NCI-H2081 (cell line): ENCODE measurements at places on chromosomes 3 and 15.
A peak's percentile ranks its signal among the peaks of the same experiment; 100 is the strongest.

DNA sequence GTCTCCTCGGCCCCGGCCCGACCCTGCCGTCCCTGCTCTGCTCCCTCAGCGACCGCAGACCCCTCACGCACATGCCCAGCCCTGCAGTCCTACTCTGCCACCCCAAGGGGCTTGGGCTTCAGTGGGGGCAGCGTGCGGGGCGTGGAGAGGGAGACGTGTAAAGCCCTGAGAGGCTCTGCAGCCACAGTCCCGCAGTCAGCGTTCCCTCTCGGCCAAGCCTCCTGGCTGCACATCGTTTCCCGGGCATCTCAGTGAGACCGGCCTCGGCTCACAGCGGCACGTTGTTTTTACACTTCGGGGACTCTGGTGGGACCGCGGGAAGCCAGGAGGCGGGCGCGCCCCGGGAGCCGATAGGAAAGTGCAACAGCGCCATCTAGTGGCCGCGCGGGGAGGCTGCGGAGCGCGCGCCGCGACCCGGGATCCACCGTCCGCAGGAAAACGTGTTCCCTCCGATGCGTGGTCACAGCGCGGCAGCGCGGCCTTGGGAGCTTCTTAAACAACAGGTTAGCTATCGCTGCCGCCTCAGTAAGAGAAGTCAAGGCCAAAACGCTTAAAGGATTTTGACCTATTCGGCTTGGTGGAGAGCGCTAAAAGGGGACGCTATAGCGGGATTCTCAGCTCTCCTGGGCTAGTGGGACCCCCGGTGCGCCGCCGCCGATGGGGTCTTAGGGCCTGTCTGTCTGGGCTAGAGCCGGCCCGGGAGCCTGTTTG is 226.8 kb upstream of the IGF1R start:
- peak; percentile 59 for DNase-seq

GRCh38 chr3:157832588-157832987 is 273.6 kb downstream of the SHOX2 start:
- no peak for DNase-seq

GRCh38 chr3:45816544-45816943 is 20.2 kb upstream of the SLC6A20 start:
- DNase-seq: peak; percentile 7

DNA sequence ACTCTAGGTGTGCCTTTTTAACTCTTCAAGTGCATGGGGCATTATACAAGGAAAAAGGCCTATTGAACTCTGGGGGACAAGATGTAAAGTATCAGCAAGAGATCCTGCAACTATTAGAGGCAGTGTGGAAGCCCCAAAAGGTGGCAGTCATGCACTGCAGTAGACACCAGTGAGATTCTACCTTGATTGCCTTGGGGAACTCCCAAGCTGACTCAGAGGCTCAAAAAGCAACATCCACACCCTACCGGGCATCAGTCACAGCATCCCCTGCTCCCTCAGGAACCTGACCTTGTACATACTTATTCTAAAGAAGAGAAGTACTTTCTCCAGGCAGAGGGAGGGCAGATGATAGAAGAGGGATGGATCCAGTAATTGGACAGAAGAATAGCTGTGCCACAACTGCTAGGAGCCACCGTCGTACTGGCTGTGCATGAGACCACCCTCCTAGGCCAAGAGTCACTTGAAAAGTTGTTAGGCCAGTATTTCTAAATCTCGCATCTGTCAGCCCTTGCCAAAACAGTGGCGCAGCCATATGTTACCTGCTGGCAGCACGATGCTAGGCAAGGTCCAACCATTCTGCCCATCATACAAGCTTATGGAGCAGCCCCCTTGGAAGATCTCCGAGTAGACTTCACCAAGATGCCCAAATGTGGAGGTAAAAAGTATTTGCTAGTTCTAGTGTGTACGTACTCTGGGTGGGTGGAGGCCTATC is 523.1 kb upstream of the FRG2C start:
- DNase-seq: no peak

- DNase-seq: no peak
Measured at GRCh38 chr3:127110982-127111693, 81.8 kb upstream of the PRR23E start.

DNA sequence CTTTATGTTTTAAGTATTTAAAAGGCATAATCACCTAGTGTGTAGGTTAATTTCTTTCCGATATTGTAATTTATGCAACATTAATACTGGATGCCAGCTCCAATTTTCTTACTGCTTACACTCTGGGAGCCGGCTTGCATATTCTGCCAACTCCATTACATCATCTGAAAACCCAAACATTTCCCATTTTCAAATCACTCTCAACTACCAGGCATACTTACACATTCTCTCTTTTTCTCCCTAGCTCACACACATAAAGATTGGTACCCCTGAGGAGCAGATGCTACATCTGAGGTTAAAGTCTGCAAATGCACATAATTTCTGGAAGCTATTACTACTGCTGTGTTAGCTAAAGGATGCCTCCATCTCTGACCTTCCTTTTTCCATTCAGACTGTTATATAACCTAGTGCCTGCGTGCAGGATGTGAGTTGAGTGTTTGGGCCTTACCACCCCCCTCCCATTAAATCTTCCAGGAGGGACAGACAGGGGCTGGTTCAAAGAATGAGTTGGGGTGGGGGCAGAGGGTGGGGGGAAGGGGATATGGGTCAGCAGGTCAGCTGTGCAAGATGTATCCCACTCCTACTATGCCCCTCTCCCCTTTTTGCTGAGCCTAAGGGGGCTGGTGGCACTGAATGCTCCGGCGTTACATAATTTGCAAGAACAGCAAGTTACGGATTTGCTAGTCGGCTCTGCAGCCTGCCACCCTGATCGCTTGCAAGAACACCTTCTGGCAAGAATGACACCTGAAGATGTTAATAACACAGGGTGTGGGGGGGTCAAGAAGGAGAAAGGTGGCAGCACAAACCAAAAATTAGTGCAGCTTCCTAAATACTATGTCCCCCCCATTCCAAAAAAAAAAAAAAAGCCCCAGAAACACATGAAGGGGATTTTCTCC is 2.5 kb downstream of the RORA start:
- no peak for DNase-seq

DNA sequence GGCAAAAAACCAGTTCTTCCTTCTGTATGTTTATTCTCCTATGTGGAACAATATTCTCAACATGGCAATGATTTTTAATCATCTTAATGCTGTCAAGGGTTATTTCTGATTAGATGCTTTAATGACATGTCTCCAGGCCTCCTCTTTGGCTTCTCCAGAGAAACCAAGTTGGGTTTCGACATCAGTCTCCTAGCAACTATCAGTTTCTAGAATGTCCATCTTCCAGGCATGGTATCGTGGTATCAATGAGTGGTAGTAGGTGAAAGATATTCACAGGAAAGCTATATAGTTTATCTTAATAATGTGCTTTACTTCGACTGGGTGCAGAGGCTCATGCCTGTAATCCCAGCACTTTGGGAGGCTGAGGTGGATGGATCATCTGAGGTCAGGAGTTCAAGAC is 128.5 kb downstream of the C3orf70 start:
- DNase-seq: no peak

DNA sequence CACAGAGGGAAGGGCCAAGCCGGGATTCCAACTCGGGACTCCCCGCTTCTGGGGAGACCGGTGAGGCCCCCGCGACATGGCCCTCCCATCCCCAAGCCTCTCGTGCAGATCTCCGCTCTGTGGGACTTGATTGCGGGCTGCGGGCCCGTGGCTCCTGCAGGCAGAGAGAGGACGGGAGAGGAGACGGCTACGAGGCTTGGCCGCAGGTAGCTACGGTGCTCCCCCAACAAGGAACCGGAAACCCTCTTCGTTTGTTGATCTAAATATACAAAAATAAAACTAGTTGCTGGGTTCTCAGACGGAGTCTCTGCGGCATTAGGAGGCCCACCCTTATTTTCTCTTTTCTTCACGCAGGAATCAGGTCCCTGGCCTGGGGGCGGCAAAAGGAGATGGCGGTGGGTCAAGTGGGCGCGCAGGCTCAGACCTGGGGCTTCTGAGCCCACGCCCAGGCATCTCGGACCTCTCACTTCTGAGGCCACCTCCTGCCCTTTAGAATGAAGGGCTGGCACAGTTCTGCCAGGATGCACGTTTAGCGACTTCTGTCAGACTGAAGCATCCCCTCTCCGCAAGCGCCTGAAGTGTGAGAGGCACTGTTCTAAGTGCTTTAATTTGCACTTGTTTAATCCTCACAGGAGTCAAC is 10.9 kb downstream of the GNB5 start:
- DNase-seq: no peak

GRCh38 chr15:78626381-78626995 is 5.7 kb upstream of the CHRNA3 start:
- peak; percentile 58 for DNase-seq

DNA sequence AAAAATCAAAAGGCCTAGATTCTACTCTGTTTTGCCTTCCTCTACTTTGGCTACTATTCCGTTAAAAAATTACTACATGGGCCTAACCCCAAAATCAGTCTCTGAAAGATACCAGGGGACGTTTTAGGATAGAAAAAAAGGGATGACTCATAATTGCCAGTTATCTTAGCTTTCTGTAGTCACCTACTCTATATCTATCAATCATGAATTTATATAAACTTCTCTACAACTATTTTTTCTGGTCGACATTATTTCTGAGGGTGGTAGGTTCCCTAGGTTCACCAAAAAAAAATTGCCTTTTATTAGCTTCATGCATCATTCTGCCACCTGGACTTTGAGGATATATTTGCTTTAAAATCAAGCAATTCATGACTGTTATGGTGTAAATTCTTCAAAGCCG is 36.5 kb downstream of the RAF1 start:
- DNase-seq: no peak

DNA sequence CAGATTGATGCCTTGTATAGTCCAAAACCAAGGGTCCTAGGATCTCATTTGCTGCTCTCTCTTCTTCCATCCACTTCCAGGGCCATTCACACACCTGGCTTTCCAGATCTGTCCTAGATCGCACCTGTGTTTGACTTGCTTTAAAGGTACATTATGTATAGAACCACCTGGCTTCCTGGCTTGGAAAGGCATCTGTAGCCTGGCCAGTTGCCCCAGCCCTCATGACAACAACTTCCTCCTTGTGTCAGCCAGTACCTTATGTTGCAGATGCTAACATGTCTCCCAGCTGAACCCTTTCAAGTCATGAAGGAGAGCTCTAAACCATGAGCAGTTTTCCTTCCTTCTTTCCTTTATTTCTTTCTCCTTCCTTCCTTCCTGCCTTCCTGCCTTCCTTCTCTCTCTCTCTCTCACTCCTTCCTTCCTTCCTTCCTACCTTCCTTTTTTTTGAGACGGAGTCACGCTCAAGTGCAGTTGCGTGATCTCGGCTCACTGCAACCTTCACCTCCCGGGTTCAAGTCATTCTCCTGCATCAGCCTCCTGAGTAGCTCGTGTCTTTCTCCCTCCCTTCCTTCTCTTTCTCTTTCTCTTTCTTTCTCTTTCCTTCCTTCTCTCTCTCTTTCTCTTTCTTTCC is 2.5 kb upstream of the HTR3C start:
- DNase-seq: peak; percentile 98

DNA sequence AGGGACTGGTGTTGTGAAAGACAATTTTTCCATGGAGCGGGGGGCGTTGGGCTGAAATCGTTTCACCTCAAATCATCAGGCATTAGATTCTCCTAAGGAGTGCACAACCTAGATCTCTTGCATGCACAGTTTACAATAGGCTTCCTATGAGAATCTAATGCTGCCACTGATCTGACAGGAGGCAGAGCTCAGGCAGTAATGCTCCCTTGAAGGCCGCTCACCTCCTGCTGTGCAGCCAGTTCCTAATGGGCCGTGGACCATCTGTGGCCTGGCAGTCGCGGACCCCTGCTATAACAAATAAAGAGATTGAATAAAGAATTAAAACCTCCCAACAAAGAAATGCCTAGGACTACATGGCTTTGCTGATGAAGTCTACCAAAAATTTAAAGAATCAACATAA is 25.3 kb upstream of the ANKRD28 start:
- DNase-seq: no peak

GRCh38 chr3:13325892-13326443 is 94.2 kb downstream of the NUP210 start:
- DNase-seq: peak; percentile 71

DNA sequence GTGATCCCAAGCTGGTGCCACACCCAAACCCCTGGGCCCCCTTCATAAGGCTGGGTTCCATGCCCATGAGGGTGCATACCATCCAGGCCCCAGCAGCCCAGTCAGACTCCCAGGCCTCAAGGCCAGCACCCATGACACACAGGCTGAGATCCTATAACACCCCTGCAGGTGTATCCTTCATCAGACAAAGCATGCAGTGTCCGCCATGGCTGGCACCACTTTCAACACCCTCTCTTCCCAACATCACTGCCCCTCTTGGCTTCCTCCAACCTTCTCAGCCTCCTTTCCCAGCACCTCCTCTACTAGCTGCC is 3.5 kb downstream of the CCDC51 start:
- DNase-seq: no peak

GRCh38 chr3:8443829-8444791 is 57.5 kb upstream of the LMCD1 start:
- peak; percentile 90 for DNase-seq

- no peak for DNase-seq
Measured at GRCh38 chr15:75361989-75362641, 6.3 kb downstream of the MAN2C1 start.

DNA sequence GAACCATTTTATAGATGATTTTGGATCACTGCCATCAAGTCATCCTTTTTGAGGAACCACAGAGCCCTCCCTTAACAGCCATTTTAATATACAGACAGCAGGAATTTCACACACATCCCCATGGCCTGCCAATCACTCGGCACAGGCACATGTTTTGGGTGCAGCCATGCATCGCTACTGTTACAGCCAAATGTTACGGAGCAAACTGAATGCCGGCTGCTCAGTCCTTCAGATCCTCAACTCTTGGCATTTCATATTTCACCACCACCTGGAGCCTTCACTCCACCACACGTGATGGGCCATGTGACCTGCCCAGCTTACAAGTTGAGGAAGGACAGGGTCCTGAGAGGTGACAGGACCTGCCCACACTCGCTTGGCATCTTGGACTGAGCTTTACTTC is 90.8 kb downstream of the OXNAD1 start:
- DNase-seq: no peak

GRCh38 chr3:138608322-138609135 is at the start of gene FAIM:
Gene FAIM, plus strand, starts transcription at chr3:138608771. Its CDS starts 10,956 bp downstream, at chr3:138619727.
- peak; percentile 89 for DNase-seq

GRCh38 chr15:83305704-83306291 is 21.3 kb upstream of the BNC1 start:
- DNase-seq: no peak

DNA sequence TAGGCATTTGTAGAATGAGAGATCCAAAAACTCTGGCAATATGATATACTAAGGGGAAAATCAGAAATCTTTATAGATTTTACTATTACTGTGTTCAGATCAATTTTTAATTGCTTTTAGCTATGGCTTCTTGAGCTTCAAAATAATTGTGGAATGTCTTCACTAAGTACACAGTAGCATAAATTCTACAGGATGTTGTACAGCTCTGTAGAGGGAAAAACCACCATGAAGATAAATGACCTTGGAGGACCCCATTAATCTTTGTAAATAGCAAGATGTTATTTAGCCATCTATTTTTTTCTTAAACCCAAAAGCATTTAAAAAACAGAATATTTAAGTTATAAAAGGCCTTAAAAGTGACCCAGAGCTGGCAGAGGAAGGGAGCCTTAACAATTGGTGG is 43.9 kb upstream of the FNDC3B start:
- no peak for DNase-seq
